ENCODE measurements at places on chromosomes 2 and 18.

GRCh38 chr2:240341064-240341463 is 94.4 kb upstream of the GPC1 start:
- DNase-seq: peak; percentile 58

DNA sequence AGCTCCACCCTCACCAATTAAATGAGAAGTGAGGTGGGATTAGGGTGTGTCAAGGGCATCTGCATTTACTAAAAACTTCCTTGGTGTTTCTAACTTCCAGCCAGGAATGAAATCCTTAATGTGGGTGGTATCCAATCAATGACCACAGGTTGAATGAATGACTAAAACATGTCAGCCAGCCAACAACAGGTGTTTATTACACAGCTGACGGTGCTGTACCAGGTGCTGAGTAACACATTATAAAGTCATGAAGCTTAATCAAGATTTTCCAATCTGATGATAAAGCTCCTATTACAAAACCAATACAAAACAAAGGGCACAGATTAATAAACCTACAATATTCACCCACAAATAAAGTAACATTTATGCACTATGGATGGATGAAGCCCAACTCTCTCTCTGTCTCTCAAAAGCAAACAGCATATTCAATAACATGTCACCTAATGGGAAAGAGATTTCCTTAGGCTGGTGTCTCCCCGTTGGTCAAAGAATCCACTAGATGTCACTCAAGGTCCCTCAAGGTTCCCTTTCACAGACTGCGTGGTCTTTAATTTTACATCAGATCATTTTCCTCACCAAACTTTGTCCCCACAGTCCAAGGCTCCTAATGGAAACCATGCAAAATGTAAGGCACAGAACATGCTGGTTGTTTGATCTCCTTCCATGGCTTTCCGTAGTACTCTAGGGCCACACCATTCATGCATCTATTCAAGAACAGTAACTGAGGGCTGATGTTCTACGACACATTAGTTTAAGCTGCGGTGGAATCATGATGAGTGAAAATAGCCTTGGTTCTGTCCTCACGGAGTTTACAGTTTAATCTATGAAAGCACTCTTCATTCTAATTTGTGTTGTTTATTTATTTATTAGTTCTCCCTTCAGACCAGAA is 6.4 kb upstream of the PTPN4 start:
- DNase-seq: no peak

DNA sequence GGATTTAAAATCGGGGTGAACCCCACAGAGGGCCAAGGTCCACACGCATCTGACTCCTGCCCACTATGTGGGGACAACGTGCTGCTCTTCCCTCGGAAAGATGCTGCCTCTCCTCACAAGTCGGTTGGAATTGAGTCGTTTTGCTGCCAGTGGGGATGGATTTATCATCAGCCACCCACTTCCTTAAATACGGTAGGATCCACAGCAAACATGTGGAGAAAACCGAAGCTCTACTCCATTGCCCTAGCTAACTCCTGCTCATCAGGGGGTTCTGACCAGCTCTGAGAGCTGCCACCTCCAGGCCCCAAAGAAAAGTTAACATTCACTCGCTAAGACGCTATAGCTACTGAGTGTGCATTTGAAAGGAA is 80.9 kb downstream of the CHRNA1 start:
- no peak for DNase-seq

- DNase-seq: no peak
Measured at GRCh38 chr2:145744541-145745386, 1224.8 kb upstream of the ZEB2 start.

GRCh38 chr2:191319186-191319585 is 74.0 kb downstream of the MYO1B start:
- DNase-seq: no peak

GRCh38 chr2:26694001-26694400 is 1.5 kb downstream of the KCNK3 start:
- no peak for DNase-seq

- DNase-seq: peak; percentile 26
Measured at GRCh38 chr18:76457475-76457874, 37.6 kb downstream of the ZNF516 start.

DNA sequence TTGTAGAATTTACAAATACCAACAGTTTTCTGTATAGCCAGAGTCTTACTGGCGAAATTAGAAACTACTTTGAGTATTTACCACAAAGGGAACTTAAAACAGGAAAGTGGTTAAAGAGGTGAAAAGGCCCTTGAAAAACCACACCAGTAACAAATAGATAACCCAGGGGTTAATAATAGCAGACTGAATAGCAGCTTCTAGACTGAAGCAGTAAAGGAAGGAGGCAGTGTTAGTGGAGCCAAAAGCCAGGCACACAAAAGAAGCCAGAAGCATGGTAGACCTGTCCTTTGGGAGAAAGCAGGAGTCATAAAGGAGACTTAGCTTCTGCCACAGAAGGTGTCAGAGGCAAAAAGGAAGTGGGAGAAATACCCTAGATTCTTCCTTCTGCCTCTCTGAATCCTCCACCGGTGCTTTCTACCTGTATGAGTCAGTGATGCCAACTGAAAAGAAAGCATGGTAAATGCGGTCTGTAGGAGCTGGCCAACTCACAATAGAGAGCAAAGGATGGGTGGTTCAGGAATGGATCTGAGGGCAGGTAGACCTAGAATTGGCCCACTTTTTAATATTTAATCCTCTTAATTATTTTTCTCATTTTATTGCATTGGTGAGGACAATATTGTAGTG is 97.3 kb downstream of the ARL6IP6 start:
- no peak for DNase-seq

- no peak for DNase-seq
Measured at GRCh38 chr2:164710837-164711765, 89.8 kb upstream of the GRB14 start.

- no peak for DNase-seq
Measured at GRCh38 chr18:45688833-45689232, 35.1 kb upstream of the SLC14A1 start.

- no peak for DNase-seq
Measured at GRCh38 chr2:203718087-203718486, 11.6 kb downstream of the CD28 start.

DNA sequence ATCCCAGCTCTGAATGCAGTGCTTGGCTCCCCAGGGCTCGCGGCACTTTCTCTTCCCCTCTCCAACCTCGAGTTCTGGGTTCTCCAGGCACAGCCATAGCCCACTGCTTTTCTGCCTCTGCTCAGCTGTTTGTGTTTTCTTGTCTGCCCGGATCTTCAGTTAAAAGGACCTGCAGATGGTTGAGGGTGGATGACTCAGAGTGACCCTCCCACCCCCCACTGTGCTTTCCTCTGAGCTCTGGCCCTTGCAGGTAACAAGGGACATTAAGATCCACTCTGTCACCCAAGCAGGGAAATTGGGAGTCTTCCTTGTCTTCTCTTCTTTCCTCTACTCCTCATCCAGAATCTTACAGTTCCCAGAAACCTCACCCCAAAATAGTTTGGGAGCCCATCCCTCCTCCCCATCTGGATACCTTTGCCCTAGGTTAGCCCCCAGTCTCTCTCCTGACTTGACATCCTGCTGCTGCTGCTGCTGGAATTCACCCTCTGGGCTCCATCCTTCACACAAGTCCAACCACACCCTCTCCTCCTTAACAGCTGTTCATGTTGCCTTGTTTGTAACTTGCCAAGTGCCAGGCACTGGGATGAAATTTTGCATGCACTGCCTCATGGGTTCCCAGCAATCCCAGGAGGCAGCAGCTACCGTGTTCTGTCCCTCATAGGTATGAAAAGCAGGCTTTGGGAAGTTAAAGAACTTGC is 157.9 kb upstream of the TTC39C start:
- DNase-seq: no peak

- DNase-seq: no peak
Measured at GRCh38 chr2:170742000-170742399, 26.9 kb downstream of the SP5 start.

DNA sequence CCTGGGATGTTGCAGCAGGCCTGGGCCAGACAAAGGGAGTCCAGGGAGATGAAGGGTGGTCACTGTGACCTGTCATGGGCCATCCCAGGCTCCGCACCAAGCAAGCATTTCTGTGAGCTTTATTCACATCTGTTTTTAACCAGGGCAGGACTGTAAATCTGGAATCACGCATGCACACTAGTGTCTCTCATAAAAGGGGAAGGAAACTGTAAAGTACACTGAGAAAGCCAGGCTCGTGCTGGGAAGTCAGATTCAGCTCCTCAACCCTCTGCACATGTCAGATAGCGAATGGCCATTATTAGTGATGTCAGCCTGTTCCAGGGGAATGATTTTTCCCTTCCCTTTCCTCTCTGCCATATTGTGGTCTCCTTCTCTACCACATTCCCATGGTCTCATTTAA is 818.6 kb upstream of the RAB6C start:
- DNase-seq: no peak

- no peak for DNase-seq
Measured at GRCh38 chr2:20562540-20563225, 88.2 kb downstream of the HS1BP3 start.

GRCh38 chr2:69203166-69203985 is 183.7 kb downstream of the GFPT1 start:
- DNase-seq: no peak

DNA sequence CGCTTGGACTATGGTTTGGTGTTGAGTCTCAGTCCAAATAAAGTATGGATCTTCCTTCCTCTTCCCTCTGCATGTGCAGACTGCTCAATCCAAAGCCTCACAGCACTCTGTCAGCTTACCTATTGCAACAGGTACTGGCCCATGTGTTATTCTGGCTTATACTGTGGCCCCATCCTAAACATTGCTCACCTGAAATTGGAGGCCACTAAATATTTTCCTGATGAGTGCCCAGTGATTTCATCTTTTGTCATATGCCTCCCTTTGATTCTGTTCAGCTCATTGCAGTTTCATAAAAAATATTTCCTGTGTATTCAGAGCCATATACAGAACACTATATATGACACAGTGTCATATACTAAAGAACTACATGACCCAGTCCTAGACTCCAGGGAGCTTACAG is 86.3 kb upstream of the FAM136A start:
- no peak for DNase-seq

GRCh38 chr2:128717758-128718710 is 399.4 kb upstream of the HS6ST1 start:
- DNase-seq: no peak

GRCh38 chr2:8368463-8368862 is 313.4 kb upstream of the ID2 start:
- no peak for DNase-seq

DNA sequence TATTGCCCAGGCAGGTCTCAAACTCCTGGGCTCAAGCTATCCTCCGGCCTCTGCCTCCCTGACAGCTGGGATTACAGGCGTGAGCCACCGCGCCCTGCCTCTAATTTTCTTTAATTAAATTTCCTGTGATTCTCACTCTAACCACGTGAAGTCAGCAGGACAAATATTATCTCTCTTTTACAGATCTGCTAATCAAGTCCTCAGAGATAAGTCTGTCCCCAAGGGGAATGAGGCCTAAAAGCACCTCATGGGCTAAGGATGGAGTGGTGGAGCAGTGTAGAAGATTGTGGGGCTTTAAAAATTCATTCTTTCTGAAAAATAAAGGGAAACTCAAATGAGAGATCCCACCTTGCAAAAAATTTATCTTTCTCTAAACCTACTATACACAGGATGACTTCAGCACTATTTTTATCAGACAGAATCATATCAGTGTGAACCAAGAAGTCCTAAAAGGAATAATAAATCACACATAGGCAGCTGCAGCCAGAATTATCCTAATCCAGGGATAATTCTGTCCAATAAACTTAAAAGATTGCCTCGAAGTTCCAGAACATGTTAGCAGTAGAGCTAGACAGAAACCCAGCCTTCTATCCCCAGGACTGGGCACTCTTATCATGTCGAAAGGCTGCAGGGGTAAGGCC is 38.3 kb upstream of the BMPR2 start:
- no peak for DNase-seq

DNA sequence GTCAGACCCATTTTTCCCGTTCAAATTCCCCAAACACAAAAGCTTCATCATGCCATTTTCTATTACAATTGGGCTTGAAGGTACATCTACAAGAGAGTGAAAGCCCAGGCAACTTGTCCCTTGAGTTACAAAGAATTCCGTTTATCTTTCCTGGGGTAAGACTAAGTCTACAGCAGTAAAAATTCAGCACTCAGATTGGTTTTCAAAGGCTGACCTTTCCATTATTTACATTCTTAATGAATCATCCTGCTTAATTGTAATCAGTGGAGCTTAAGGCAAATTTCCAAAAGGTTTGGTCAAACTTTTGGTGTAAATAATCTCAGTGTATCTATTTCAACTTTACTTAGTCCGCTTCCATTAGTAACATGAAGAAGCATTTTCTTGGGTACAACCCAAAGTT is 33.4 kb upstream of the ST3GAL5 start:
- DNase-seq: no peak

GRCh38 chr2:157257312-157258252 is at the start of gene GALNT5:
Gene GALNT5, plus strand, starts transcription at chr2:157257705. Its CDS starts 378 bp downstream, at chr2:157258083.
- peak; percentile 68 for DNase-seq

- no peak for DNase-seq
Measured at GRCh38 chr2:149648282-149649030, 60.9 kb upstream of the MMADHC start.

- DNase-seq: no peak
Measured at GRCh38 chr2:156536534-156536933, 100.4 kb downstream of the GPD2 start.

GRCh38 chr2:106160786-106161261 is 33.3 kb downstream of the UXS1 start:
- DNase-seq: no peak
